ENCODE measurements at places on chromosomes 6 and 20. TPM values are rescaled to one million over a fixed set of nuclear protein-coding genes. Genes with fewer than 3 reads are reported as not detected.

Gene KIF25
- total RNA-seq, result 0.14 TPM

Gene L3MBTL1
- total RNA-seq, result 5.8 TPM

Gene CCN5
- total RNA-seq, result 0.30 TPM

Gene LY6G6D
- not detected for total RNA-seq

Gene BPIFA1
- total RNA-seq, result not detected

Gene TMEM181
- total RNA-seq, result 70.3 TPM

Gene ID4
- total RNA-seq, result 2.4 TPM

Gene UQCC2
- 27.3 TPM for total RNA-seq

Gene SNTA1
- total RNA-seq, result 10.9 TPM

Gene AAR2
- 16.9 TPM for total RNA-seq

Gene SLC17A2
- not detected for total RNA-seq

Gene PCSK2
- total RNA-seq, result not detected

Gene HLA-DQA2
- total RNA-seq, result not detected

Gene CYP39A1
- total RNA-seq, result not detected

Gene CYP24A1
- not detected for total RNA-seq

Gene ASIP
- not detected for total RNA-seq

Gene TNFRSF6B
- total RNA-seq, result 95.5 TPM

Gene PCNA
- total RNA-seq, result 127 TPM

Gene HIVEP2
- 16.0 TPM for total RNA-seq

Gene HDGFL1
- not detected for total RNA-seq

Gene STX11
- 1.2 TPM for total RNA-seq

Gene PCMT1
- total RNA-seq, result 161 TPM

Gene PRND
- total RNA-seq, result 0.30 TPM

Gene PAX1
- total RNA-seq, result not detected

Gene MRPS18B
- 28.8 TPM for total RNA-seq

Gene PI16
- 0.59 TPM for total RNA-seq

Gene SRSF6
- total RNA-seq, result 35.0 TPM

Gene MOXD1
- 118 TPM for total RNA-seq

Gene KCNQ5
- 5.0 TPM for total RNA-seq

Gene TRERF1
- total RNA-seq, result 1.8 TPM

Gene SLC16A10
- total RNA-seq, result 0.30 TPM

Gene MYLIP
- total RNA-seq, result 6.8 TPM

Gene ITPA
- 16.6 TPM for total RNA-seq

Gene MYBL2
- 4.9 TPM for total RNA-seq

Gene RAET1L
- total RNA-seq, result not detected

Gene LHFPL5
- total RNA-seq, result not detected

Gene TFAP2D
- not detected for total RNA-seq

Gene BHLHE23
- total RNA-seq, result not detected

Gene OPN5
- not detected for total RNA-seq

Gene FBXO9
- total RNA-seq, result 41.9 TPM

Gene FAXC
- 0.59 TPM for total RNA-seq
